ENCODE measurements at places on chromosomes 16 and 17.

GRCh38 chr16:625977-626765 is 4.6 kb upstream of the WFIKKN1 start:
- DNase-seq, result no peak

DNA sequence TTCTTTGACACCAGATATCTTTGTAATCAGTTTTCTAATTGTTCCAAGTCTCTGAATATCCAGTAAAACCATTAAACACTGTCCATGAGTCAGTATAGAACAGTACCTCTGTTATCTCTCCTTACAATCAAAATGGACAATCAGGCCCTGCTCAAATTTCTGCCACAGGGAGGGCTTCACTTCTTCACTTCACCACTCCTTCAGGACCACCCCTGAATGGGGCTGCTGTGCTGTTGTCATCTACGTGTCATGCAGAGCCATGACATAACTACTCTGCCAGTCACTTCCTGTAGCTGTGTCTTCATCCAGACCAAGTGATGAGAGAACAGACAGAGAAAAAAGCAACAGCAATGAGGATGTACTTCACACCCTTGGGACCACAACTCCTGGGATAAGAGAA is 116.9 kb downstream of the TANC2 start:
- DNase-seq, result no peak

- no peak for DNase-seq
These were observed 109.9 kb upstream of the TBX2 start for GRCh38 chr17:61289408-61290385.

GRCh38 chr16:62475573-62475972 is 439.3 kb upstream of the CDH8 start:
- DNase-seq, result no peak

GRCh38 chr17:45410144-45411091 is 22.3 kb downstream of the ARHGAP27 start:
- no peak for DNase-seq

DNA sequence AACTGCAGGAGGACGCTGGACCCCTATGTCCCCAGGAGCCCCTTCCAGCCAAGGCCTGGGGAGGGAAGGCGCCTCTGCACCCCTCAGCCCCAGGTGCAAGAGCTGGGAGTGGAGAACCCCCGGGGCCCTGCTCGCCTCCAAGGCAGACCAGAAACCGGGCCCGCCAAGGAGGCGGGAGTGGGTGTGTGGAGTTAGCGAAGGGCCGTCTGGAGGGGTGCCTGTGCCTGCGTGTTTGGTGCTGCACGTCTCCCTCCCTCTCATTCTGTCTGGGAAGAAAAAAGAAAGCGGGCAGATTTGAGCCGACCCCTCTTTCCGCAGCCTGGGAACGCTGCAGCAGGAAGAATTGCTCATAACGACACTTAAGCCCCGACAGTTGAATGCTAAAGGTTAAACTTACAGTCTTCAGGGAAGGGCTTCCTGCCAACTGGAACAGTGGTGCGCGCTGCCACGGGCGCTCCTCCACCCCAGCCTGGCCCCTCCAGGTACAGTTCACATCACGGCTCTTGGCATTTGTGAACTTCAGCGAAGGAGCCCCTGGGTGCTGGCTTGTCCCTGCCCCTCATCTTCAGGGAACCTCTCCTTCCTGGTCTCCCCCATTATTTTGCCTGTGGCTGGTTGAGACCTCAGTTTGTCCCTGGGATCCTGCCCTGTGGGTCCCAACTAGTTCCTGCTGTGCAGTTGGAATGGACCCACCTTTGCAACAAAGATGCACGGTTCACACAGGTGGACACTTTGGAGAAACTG is 19.2 kb upstream of the ZFHX3 start:
- peak; percentile 56 for DNase-seq

DNA sequence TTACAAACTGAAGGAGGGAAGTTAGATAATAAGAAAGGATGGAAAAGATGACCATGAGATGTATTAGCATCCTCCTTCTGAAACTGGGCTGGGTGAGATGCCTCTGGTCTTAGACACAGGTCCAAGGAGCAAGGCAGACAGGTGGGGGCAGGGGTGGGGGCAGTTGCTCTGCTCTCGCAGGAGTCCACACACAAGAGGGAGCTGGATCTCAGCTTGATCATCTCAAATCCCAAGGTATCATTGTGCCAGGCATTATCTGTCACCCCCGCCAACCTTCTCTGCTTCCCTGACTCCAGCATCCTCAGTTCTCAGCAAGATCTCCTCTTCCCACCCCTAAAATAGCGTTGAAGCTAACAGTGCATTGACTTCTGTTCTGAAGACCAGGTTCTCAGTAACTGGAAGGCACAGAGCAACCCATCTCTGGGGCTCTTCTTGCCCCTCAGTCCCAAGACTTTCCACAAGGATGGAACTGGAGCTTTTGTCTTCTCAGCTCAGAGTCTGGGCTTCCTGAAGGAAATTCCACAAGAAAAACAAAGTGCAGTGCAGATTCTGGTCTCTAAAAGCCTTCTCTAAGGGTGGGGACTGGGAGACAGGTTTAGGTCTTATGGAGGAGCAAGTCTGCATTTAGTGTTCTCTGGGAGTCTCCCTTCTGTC is 1.6 kb downstream of the FLOT2 start:
- no peak for DNase-seq

- no peak for DNase-seq
These were observed 72.0 kb downstream of the SKAP1 start for GRCh38 chr17:48357779-48358602.

DNA sequence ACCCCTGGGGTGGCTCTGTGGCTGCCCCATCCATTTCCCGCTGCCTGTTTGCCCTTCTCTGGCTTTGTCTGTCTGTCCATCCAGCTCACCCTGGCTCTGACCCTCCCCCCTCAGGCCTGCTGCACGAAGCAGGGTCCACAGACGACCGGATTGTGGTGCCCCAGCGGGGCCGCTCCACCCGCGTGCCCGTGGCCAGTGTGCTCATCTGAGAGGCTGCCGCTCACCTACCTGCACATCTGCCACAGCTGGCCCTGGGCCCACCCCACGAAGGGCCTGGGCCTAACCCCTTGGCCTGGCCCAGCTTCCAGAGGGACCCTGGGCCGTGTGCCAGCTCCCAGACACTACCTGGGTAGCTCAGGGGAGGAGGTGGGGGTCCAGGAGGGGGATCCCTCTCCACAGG is 761 bp upstream of the LAT start:
- no peak for DNase-seq

DNA sequence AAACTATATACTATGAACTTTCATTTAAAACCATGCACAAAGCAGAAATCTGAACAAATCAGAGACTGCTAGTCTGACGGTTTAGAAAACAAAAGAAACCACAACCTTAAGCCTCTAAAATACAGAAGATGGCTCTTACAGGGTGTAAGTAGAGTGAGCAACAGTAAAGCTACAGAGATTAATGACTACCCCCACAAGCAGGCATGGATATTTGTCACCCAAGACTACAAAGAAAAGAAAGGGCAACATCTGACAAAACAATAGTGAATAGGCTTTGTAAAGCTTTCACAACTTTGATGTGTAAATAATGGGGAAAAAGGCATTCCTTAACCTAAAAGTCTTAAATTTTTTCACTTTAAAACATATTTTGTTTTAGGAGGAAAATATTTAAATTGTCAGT is 75.0 kb downstream of the SPAG9 start:
- DNase-seq, result no peak

- no peak for DNase-seq
These were observed 169.8 kb upstream of the SDK2 start for GRCh38 chr17:73814075-73814474.

DNA sequence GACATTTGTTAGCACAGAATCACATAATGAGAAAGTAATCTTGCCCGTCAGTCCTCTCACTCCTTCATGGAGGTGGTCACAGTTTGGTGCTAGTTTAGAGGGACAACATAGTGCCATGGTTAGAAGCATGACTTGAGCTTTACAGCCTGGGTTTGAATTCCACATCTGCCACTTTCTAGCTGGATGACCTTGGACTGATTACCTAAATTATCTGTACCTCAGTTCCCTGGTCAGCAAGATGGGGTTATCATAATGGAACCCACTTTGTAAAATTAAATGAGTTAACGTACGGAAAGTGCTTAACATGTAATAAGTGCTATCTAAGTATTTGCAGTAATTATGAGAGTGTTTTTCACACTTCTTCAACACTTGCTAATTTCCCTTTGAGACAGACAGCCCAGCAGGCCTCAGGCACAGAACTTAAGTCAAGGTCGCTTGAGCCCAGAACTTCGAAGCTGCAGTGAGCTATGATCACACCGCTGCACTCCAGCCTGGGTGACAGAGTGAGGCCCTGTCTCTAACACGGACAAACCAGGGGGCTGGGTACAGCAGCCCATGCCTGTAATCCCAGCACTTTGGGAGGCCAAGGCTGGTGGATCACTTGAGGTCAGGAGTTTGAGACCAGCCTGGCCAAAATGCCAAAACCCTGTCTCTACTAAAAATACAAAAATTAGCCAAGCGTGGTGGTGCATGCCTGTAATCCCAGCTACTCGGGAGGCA is 7.1 kb downstream of the VWA3A start:
- no peak for DNase-seq

DNA sequence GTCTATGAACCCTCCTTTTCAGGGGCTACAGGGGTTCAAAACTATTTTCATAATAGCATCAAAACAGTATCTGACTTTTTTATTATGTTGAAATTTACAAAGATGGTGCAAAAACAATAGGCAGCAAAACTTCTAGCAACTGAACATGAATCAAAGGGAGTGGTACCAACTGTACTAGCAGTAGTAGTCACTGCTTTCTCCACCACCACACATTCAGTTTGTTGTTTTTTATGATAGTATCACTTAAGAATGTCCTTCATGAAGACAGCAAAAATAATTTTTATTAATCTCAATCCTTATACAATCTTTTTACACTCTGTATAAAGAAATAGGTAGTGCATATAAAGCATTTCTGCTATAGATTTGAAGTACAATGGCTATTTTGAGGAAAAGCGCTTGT is 47.6 kb downstream of the MED13 start:
- DNase-seq, result no peak

- no peak for DNase-seq
These were observed 58.9 kb upstream of the CLEC3A start for GRCh38 chr16:77963185-77964044.

DNA sequence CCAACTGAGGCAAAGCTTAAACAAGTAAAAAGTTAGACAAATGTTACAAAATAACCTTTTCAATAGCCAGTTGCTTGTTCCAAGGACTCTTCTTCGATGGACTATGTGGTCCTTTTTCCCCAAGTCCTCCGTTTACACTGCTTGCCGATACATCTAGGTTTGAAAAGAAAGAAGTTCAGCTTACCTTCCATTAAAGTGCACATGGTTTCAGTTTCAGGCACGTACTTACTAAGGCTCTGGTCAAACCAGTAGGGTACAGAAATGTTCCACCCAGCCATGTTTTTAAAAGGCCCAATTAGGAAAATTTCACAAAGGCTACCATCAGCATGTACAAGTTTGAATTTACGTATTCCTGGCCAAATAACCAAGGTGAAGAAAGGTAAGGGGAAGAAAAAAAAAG is 2.1 kb downstream of the SRSF2 start:
- DNase-seq, result no peak

DNA sequence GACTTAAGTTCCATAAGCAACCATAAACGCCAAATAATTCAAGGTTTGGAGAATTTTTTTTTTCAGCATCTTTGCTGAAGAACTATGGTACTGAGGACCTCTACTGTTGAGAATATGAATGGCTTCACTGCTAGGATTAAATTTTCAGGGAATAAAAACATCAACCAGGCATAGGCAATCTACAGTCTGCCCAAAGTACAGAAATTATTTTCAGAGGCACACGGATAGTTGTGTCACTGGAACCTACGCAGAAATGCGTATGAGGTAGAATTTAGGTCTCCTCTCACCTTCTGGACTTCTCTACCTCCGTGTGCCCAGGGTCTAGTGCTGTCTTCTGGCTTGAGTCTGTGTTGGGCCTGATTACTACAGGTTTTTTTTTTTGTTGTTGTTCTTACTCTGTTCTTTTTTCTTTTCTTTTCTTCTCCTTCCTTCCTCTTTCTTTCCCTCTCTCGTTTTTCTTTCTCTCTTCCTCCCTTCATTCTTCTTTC is 39.7 kb downstream of the NACA2 start:
- DNase-seq, result no peak

- no peak for DNase-seq
These were observed 53.0 kb upstream of the DNAJA2 start for GRCh38 chr16:47026492-47026891.

DNA sequence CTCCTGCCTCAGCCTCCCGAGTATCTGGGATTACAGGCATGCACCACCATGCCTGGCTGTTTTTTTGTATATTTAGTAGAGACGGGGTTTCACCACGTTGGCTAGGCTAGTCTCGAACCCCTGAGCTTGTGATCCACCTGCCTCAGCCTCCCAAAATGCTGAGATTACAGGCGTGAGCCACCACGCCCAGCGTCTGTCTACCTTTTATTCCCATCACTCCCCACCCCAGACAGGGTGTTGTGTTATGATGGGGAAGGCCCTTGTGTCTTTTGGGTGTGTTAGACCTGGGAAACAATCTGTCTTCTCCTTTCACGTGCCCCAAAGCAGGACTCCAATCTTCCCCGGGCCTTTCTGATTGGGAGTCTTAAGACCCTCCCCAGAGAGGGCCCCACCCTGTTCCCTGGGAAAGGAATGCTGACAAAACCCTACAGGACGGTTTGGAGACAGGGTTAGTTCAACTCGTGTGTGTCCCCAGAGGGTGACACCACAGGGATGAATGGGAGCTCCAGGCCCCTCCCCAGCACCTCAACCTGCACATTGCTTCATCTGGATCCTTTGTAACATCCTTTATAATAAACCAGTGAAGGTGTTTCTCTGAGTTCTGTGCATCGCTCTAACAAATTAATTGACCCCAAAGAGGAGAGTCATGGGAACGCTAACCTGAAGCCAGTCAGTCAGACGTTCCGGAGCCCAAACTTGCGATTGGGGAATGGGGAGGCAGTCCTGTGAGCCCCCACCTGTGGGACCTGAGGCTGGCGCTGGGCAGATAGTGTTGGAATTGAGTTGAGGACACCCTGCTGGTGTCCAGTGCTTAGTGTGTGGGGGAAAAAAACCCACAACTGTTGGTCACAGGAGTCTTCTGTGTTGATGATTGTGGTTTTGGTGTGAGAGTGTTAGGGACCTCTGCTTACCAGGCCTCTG is 3.2 kb upstream of the ELOB start:
- DNase-seq, result peak; percentile 20

DNA sequence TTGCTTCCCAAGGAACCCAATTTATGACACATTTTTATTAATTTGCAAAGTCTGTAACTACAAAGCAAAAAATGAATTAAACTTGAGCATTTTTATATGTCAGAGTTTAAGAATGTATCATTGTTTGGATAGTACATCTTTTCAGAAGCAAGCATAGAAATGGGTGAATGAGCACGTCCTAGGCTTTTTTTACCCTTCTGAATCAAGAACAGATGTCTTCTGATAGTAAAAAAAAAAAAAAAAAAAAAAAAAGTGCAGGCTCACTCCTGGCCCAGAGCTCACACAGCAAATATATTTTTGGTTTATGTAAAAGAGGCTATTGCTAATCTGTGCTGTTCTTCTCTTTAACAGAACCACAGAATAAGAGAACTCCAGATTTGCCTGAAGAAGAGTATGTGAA is 6.3 kb downstream of the TERF2IP start:
- DNase-seq, result no peak
